ENCODE measurements at places on chromosomes 7 and 10.
A peak's percentile ranks its signal among the peaks of the same experiment; 100 is the strongest.

GRCh38 chr7:36115448-36116321, 37.4 kb upstream of the EEPD1 start:
- DNase-seq: no peak

- DNase-seq: no peak
Measured at GRCh38 chr7:29194206-29194593, 375 bp upstream of the CHN2 start.

- DNase-seq: no peak
Measured at GRCh38 chr7:98956937-98957336, 78.6 kb downstream of the TRRAP start.

- DNase-seq: no peak
Measured at GRCh38 chr10:71584902-71585563, 134.5 kb downstream of the C10orf105 start.

- no peak for DNase-seq
Measured at GRCh38 chr10:117944676-117945447, 101.9 kb downstream of the RAB11FIP2 start.

DNA sequence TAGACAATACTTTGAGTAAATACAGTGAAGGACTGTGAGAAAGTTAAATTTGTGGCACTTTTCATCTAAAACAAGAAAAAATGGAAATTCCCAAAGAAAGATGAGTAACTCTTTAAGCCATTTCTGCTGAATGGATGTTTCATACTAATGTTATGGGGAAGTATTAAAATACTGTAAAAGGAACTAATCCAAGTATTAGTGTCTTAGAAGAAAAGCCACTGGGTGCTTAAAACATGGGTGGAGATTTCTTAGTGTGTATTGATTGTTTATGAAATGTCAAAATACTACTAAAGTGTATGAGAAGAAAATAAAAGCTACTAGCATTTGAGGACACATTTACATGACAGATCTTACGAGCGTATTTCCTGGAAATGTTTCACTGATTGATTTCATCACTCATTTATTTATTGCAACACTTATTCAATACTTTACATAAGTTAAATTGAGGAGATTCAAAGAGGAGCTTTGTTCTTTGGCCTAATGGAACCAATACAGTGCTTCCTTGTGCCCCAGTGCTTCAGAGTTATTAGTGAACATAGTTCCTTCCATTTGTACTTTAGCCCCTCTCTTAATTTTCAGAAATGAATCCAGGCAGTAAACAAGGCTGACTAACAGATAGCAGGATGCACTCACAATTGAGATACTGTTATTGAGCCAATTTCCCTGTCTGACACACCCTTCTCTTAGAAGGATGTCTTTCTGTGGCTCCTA, 155.5 kb upstream of the AHR start:
- DNase-seq: no peak

DNA sequence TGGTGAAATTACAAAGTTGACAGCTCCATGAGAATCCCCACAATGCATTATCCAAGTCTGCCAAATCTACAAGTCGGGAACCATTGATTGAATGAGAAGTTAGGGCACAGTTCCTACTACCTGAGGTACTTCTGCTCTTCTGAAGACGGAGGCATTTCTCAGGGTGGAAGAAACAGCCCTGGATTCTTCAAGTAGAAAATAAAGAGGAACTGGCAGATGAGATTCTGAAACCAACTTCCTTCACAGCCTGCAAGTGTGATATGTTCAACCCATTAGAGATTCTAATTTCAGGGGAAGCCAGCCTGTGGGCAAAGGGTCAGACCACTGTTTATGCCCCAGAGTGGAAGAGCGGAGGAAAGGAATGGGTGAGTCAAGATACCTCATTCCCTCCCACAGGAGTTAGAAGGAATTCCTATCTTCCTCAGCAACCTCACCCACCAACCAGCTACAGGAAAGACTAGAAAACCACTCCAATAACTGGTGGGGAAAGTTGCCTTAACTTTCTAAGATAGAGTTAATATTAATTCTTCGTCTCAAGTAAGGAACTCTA, 50.5 kb upstream of the BMPER start:
- DNase-seq: no peak

DNA sequence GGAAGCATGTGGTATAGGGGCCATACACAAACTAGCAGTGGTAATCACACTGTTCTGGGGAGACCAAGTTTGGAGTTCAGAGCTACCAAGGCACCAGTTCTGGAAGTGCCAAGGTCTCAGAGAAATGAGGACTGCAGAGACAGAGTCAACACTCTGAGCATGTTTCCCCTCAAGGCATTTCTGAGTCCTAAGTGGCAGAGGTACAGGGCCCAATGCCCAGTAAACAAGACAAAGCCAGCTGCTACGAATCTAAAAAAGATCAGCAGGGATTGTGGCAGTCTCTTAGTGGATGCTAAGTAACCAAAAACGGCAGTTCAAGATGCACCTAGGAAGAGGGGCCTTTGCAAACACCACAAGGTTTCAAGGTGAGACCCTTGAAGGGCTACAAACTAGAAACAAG, 271.9 kb downstream of the TNS3 start:
- no peak for DNase-seq

GRCh38 chr7:151198945-151199848, 11.1 kb downstream of the H2BK1 start:
- DNase-seq: no peak

- no peak for DNase-seq
Measured at GRCh38 chr10:83178526-83178925, 960.8 kb upstream of the GHITM start.

GRCh38 chr10:42997849-42998165, 79.1 kb upstream of the RET start:
- DNase-seq: no peak

- DNase-seq: no peak
Measured at GRCh38 chr10:90195288-90195840, 494.0 kb downstream of the KIF20B start.

DNA sequence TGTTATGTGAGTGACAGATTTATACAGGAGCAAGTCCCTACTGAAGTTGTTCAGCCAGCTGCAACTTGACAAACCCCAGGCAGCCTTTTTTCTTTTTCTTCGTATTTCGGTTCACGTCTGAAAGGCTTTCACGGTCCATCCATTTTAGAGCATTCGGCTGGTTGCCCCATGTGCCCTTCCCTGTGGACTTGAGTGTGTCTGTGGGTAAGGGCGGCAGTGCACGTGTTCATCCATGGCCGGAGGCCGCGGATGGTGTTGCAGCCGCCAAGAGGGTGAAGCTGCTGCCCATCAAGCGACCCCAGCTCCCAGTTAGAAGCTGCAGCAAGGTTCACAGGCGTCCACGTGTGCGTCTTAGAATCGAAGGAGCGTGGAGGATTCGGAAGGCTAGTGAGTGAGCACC, 35.9 kb downstream of the PPP2R2D start:
- DNase-seq: no peak

DNA sequence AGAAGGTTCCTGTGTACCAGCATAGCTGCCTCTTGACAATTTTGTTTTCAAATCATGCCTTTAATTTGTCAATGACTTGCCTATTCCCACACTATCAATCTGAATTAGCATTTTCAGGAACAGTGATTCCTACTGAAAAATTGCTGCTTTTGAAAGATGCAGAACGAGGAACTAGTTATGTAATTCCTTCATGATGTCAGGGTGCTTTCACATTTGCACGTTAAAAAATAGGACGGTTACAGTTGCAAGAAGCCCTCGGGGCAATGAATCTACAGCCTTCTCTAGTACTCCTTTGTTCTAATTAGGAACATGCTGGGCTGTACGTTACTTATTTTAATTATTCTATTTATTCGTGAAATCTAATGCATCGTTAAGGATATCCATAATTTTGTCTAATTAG, 253.9 kb downstream of the OTUD1 start:
- DNase-seq: no peak

GRCh38 chr10:49207113-49207512, 18.9 kb upstream of the TMEM273 start:
- no peak for DNase-seq

DNA sequence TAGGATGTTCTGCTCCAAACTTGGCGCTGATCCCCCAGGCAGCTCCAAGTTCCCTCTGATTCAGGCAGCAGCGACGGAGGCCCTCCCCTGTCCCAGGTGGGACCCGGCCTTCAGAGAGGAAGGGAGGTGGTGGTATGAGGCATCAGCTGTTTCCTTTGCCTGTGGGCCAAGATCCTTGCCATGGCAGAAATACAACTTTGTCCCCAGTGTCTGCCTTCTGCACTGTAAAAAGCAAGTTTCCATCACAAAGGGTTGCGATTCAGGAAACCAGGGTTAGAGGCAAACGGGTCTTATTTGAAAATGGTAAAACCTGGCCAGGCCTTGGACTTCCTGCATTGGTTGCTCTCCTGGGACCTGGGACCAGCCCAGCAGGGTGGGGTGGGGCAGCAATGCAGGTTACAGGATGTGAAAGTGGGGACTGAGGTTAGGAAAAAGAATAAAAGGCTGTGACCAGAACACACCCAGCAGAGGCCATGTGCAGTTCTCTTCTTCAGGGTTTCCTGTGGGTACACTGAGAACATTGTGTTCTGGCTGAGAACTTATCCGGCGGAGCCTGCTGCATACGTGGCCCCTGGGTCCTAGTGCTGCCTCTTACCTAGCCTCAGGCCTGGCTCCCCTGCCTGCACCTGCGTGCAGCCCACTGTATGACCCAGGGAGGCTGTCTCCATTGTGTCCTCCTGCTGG, 25.1 kb upstream of the DDIT4 start:
- peak; percentile 72 for DNase-seq

- DNase-seq: no peak
Measured at GRCh38 chr10:51156926-51157325, 82.6 kb downstream of the PRKG1 start.

DNA sequence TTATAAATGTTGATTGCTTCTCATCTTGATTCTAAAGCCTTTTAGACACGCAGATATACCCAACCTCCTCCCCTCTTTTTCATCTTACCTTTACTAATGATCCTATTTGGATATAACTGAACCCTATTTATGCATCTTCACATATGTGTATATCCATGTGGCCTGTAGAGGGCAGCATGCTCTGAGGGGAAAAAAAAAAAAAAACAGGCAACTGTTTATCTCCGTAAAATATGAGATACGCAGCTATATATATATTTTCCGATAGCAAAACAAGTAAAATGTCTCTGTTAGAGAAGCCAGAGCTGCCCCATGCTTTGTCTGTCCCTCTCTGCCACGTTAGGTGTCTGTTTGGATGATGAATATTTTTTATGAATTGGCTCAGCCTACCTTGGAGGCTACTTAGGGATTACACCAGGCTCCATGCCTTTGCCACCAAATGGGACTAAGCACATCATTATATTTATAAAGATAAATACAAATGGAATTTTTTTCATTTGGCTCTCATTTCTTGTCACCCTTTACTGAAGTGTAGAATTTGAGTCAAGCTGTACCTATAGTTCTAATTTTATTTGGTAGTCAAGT, 174.8 kb upstream of the FZD1 start:
- DNase-seq: no peak

DNA sequence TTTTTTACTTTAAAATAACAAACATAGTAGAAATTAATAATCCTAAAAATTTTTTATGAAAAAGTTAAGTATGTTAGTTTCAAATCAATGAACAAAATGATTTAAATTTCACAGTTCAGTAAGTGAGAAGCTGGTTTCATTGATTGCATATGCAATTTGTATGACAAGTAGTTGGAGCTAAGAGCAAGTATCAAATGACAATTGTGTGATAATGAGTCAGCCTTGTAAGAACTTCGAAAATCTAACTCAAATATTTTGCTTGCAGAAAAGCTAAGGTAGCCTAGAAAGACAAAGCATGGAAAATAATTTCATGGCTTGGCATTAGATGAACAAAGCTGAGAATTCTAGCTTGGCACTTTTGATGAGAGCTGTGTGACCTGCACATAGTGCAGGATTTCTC, 111.5 kb downstream of the HDAC9 start:
- DNase-seq: no peak

GRCh38 chr10:3971713-3972112, 186.7 kb upstream of the KLF6 start:
- DNase-seq: no peak

DNA sequence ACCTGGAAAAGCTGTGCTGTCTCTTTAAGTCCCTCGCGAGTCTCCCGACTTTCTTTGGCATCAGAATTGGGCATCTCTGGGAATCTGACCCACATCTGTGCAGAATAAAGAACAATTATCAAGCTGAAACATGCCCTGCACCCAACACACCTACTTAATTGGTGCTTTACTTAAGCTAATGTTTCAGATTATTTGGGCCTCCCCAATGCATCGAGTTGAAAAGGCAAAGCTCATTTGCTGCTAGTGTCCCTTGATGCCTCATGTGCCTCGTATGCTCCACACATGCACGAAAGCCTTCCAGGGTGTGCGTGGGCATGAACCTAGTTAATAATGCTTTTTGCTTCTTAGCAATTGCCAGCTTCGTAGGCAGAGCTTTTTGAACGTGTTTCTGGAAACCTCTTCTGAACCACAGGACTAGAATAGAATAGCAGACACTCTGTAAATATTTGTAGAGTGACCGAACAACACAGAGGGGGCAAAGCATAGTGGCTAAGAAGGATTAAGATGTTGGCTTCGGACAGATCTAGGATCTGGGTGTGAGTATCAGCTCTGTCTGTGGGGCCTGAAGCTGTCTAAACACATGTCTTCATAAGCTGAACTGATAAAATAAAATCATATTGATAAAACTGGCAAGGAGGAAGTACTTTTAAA, 26.7 kb upstream of the FGFR2 start:
- peak; percentile 31 for DNase-seq

- DNase-seq: no peak
Measured at GRCh38 chr10:97538411-97538810, 34.2 kb upstream of the ANKRD2 start.

- no peak for DNase-seq
Measured at GRCh38 chr7:14286036-14286435, 296.6 kb upstream of the ETV1 start.

- no peak for DNase-seq
Measured at GRCh38 chr7:128876127-128876526, 13.5 kb downstream of the ATP6V1F start.

DNA sequence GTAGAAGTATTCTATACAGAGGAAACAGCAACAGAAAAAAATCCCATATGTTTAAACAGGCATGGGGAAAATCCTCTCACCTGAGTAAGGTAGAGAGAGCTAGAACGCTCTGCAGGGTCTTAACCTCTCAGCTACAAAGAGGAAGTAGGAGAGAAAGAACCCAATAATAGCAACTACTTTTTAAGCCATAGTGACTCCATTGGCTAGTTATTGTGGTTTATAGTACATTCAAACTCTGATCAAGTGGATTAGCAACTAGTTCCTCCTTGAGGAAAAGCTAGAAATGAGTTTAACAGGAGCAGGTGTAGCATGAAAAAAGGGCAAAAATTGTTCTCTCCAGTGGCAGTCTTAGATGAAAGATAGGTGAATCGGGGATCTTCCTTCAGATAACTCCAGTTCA, 89.7 kb downstream of the HGF start:
- no peak for DNase-seq

DNA sequence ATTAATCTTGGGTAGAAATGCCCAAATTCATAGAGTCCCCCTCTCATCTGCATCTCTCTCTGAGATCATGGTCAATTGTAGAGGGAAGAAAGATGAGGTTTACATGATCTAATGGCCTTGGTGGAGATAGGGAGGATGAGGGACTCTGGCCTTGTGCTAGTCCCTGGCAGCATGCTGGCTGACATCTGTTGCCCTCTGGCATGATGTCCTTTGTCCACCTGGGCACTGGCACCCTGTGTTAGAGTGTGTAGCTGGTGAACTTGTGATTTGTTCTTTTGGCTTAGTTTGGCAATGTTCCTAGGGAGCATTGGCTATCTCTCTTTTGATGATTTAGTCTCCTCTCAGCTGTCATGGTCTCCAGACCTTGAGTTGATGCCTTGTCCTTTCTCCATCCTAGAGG, 103.2 kb downstream of the DYNC1I1 start:
- no peak for DNase-seq
